ENCODE measurements at places on chromosomes 16 and 17. TPM values are rescaled to one million over a fixed set of nuclear protein-coding genes. Genes with fewer than 3 reads are reported as not detected.

The PDE6G gene
- total RNA-seq: not detected

DNA sequence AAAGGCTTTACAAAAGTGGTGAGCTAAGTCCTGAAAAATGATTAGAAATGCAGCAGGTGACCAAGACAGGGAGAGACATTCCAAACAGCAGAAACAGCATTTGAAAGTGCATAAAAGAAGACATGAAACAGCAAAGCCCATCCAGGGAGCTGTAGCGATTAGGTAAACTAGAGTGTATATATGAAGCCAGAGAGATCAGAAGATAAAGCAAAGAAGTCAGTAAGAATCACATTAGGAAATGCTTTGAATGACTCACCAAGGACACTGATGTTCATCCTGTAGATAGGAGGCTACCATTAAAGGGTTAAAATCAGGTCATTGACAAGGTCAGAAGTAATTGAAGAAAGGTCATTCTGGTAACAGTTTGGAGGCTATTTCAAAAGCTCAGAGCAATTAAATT, 27.6 kb upstream of the VAT1L start:
- no peak for DNase-seq

DNA sequence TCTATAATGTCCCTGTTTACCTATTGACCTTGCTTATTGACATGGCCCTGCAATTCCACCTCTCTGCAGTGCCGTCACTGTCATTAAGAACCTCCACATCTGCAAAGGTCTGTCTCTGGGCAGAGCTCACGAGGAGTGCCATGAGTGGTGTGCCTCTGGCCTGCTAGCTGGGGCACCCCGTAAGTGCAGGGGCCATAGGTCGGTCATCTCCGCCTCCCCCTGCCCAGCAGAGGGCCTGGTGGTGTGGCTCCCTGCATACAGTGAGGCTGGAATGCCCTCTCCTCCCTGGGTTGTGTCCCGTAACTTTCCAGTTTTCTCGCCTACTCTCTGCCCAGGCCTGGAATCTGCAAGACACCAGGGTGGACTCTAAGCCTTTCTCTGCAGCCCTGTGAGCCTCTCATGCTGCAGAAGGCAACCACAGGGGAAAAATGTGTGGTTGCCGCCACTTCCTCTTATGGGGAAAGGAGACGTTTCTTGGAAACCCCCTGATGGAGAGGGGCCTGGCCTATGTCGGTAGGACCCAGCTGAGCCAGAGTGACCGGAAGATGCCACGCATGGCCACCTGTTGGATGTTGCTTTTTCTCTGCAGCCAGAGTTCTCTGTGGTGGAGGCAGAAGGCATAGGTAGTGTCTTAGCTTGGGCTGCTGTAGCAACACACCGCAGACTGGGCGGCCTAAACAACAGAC, 2.7 kb upstream of the SNX20 start:
- peak; percentile 31 for DNase-seq

DNA sequence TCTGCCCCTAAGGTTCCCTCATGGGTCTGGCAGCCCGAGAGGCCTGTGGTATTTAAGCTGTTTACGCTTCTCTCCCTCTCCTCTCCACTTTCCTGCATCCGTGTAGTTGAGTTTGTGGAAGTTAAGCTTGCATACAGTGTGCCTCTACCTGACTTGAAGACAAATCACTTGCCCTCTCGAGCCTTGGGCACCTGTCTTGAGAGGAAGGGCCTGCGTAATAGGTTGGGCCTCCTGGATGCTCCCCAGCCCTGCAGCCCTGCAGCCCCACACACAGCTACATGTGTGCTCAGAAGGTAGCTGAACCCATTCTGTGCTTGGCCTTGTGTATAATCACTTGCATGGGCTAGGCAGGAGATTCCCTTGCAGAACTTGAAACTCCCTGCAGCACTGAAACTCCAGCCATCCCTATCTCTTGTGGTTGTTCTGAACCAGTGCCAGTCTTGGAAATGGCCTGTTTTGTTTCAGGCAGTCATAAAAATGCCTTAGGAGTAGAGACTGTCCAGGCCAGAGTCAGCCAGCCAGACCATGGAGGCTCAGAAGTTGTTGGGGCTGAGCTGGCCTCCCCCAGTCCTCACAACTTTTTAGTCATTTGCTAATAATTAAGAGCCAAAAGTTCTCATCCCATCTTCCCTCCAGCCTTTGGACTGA, 134.6 kb downstream of the CLEC16A start:
- DNase-seq: no peak

The PRR29 gene
- 0.88 TPM for total RNA-seq

DNA sequence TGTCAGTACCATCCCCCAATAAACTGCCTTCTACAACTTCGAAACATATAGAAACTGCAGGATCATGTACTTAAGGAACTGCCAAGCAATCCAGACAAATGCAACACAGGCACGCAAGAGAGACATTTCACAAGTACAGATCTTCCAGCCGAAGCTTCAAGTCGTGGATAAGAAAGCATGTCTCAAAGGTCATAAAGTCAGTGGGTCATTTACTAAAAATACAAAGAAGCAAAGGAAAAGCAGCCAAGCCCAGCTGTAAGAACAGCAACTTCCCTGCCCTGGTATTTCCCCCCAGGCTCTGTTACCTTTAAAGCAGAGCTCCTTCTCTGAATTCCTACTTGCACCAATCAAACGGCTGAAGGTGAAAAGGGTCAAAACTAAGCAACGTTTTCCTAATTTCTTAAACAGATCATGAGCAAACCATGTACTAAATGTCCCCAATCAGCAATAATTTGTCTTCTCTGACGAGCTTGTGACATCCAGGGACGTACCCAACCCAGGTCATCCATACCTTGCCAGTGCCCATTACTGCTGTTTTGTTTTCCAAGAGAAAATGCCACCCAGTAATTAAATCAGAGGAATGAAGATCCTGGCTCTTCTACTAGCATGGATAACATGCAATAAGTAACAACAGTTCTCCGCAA, 1.7 kb downstream of the AKTIP start:
- no peak for DNase-seq

The NUPR1 gene
- total RNA-seq: 27.9 TPM

- DNase-seq: peak; percentile 82
Observed at GRCh38 chr17:44757045-44757917, 1.5 kb upstream of the ADAM11 start.

- peak; percentile 81 for DNase-seq
Observed at GRCh38 chr16:81445966-81446906, 1.6 kb downstream of the CMIP start.

The KRT16 gene
- 5.6 TPM for total RNA-seq

The C16orf96 gene
- not detected for total RNA-seq

GRCh38 chr16:51053775-51054174, 97.3 kb downstream of the SALL1 start:
- no peak for DNase-seq

The KCNG4 gene
- not detected for total RNA-seq

DNA sequence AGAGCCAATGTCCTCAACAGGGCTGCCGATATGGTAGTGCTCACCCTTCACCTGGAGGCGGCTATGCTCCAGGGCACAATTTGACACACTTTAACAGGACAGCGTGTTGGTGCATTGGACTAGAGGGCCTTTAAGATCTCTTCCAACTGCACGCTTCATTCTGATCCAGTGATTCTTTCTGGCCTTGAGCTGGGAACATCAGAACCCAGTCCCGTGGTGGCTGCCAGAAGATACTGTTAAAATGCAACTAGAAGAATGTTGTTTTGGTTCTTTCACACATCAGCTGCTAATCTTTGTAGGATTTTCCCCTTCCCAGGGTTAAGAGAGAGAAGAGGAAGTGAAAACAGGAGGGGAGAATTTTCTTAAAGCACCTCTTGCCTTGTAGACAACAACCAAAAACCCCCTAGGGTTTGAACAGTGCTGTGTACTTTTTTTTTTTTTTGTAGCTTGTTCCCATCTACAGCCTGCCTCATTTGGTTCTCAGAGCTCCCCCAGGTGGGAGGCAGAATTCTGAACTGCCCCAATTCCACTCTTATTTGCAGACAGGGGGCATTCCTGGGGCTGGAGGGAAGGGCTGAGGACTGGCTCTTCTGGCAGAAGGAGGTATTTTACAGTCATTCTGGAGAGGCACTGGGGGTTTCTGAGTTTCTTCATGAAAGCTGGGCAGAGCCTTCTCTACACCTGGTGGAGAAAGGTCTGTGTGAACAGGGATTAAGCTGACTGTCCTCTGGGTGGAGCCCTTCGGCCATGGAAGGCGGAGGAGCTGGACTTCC, 32.4 kb downstream of the SMARCE1 start:
- DNase-seq: peak; percentile 76

- DNase-seq: no peak
Observed at GRCh38 chr17:3826191-3826590, 19.9 kb downstream of the NCBP3 start.

The ZPBP2 gene
- not detected for total RNA-seq

The TMEM11 gene
- total RNA-seq: 18.1 TPM

The DBNDD1 gene
- total RNA-seq: 0.29 TPM

The GNAO1 gene
- total RNA-seq: not detected

DNA sequence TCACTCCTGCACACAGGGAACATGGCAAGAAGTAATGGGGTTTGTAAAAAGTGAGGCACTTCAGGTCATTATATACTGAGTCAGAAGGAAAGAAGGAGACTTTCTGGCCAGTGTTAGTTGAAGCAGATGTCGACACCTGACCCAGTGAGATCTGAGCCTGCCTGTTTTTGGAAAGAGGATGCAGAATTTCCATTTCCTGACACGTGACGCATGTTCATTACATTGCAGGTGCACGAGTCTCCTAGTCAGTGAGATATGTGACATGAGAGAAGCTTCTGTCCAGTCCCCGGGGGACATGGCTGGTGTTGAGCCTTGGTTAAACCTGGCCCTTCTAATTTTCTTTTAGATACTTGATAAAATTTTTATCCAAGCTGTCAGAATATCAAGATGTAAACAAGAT, 62.3 kb downstream of the ELAC2 start:
- DNase-seq: no peak

GRCh38 chr17:81254955-81255717, 16.0 kb downstream of the NDUFAF8 start:
- DNase-seq: peak; percentile 95

GRCh38 chr16:86818671-86819532, 240.6 kb downstream of the FOXL1 start:
- no peak for DNase-seq

DNA sequence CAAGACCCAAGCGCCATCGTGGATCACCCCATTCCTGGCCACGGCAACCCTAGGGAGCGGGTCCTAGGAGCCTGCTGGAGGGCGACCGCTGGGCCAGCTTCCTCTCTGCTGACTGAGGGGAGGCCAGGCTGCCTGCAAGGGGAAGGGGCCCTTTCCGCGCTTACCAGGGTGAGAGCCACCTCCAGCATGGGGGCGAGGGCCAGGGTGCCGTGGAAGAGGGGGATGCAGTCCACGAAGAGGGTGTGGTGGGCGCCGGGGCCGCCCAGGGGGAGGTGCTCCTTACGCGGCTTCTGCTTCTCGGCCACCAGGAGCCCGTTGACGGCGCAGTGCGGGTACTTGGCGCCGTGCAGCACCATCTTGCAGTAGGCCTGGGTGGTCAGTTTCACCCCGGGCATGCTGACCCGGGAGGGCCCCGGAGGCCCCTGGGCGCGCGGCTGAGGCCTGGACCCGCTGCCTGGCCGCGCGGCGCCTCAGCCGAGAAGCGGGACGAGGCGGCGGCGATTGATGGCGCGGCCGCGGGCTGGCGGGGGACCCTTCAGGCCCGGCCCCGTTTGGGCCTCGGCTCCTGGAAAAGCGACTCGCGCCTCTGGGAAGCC, 345 bp downstream of the EMC8 start:
- DNase-seq: peak; percentile 96

DNA sequence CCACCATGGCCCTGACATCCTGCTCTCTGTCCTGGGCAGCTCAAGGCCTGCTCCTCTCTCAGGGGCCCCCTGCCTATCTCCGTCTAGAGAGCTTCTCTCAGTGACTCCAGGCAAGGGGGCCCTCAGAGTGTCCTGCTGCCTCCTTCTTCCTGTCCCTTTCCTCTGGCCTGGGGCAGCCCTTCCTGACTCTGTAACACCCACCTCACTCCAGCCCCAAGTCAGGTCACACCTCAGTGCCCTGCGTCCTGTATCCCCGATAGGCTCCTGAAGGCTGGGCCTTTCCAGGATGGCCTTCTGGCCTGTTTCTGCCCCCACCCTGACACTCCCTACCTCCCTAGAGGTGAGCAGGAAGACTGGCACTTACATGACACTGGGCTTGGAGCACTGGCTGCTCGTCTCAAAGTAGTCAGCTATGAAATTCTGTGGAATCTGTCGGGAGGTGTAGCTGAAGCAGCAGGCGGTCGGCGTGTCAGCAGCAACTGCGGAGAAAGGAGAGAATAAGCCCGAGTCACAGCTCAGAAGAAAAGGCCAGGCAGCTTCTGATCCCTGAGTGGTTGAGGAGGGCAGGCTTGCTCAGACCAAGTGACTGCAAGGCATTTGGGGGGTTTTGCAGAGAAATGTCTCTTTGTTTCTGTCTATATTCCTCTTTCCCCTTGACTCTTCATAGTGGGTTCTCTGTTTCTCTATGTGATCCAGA, 976 bp downstream of the CCL3L1 start:
- DNase-seq: no peak

GRCh38 chr17:27485125-27485524, 28.9 kb downstream of the KSR1 start:
- DNase-seq: no peak

The KRTAP4-5 gene
- not detected for total RNA-seq

- DNase-seq: peak; percentile 90
Observed at GRCh38 chr17:16286009-16286946, 67.0 kb downstream of the CENPV start.

The ANKS4B gene
- not detected for total RNA-seq

- no peak for DNase-seq
Observed at GRCh38 chr17:14310101-14310500, 9.2 kb downstream of the HS3ST3B1 start.

- no peak for DNase-seq
Observed at GRCh38 chr17:10048629-10049350, 143.7 kb upstream of the RCVRN start.

The CHD9NB gene
- 1.1 TPM for total RNA-seq

- peak; percentile 22 for DNase-seq
Observed at GRCh38 chr16:68230956-68231355, 5.0 kb downstream of the ESRP2 start.

GRCh38 chr16:4788489-4788889, 344 bp upstream of the SEPTIN12 start:
- peak; percentile 57 for DNase-seq

DNA sequence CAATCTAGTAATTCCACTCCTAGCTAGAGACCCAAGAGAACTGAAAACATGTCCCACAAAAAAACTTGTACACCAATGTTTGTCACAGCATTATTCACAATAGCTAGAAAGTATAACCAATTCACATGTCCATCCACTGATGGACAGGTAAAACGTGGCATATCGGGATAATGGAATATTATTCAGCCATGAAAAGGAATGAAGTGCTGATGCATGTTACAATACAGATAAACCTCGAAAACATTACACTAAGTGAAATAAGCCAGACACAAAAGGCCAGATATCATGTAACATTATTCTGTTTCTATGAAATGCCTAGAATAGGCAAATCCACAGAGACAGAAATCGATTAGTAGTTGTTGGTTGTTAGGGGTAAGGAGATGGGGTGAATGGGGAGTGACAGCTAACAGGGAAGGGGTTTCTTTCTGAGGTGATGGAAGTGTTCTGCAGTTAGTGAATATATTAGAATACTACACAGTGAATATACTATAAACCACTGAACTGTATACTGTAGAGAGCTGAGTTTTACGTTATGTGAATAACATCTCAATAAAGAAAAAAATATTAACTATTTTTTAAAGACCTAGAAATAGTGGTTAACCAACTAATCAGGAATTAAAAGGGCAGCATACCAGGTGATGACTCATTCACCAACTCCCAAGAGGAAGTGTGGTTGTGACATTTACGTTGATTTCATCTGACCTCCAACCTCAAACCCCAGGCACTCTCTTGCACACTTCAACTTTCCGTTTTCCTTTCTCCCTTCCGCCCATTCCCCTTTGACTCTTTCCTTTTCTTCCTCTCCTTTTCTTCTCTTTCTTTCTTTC, 48.6 kb downstream of the GAS7 start:
- DNase-seq: peak; percentile 74
